ENCODE measurements at places on chromosomes 11 and 22.

DNA sequence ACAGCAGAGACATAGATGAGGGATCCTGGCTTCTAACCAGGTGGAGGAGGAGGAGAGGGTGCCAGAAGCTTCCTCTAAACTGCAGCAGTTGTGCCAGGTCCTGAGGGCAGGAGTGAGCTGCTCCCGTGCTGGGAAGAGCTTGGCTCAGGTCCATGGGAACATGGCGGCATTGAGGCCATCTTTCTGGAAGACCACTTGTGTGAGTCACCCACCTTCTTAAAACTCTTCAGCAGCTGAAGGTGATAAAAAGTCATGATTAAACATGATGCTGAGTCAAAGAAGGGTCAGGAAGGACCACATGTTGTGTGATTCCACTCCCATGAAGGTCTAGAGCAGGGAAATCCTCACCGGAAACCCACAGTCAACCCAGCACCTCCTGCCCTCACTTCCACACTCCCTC, 35.1 kb downstream of the LINC01488 start:
- DNase-seq, result no peak

GRCh38 chr11:122646549-122647340, 8.8 kb upstream of the UBASH3B start:
- DNase-seq, result no peak

DNA sequence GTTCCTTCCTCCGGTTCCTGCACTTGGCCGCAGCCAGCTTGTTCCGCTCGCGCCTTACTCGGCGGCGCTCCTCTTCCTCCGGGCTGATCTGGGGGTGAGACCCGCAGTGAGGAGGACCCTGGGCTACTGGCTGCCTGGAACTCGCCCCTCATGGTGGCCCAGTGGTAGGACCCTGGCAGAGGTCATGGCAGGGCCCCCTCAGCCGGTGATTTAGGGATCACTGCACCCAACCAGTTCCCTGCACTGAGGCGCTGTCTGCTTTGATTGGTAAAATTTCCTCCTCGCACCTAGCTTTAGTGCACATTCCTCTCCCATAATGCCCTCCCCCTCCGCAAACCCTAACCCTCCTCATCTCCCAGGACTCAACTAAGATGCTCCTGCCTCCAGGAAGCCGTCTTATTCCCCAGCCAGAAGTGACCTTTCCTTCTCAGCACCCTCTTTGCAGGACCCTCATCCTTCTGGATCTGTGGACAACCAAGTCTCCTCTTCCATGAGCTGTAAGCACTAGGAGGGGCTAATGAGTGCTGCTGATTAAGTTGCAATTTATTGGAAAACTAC, 3.6 kb downstream of the CCDC85B start:
- DNase-seq, result no peak

DNA sequence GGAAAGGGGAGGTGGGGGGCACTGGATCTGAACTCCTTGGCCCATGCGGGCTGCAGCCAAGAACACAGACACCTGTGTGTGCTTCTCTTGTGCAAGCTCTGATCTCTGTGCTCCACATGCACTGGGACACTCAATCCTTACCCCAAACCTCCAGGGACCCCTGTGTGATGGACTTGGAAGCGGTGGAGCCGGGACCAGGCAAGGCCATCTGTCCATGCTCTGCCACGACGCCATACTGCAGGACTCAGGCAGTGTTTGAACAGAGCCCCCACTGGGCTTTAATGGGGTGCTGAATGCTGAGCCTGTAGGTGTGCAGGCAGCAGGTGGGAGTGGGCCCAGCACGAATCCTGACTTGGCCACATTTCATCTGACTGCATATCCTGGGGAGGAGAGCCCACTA, 23.4 kb downstream of the PPM1F start:
- no peak for DNase-seq

GRCh38 chr11:82174610-82175009, 559.1 kb downstream of the FAM181B start:
- DNase-seq, result no peak

GRCh38 chr11:59962107-59962482, 1.7 kb upstream of the OOSP4A start:
- DNase-seq, result no peak

DNA sequence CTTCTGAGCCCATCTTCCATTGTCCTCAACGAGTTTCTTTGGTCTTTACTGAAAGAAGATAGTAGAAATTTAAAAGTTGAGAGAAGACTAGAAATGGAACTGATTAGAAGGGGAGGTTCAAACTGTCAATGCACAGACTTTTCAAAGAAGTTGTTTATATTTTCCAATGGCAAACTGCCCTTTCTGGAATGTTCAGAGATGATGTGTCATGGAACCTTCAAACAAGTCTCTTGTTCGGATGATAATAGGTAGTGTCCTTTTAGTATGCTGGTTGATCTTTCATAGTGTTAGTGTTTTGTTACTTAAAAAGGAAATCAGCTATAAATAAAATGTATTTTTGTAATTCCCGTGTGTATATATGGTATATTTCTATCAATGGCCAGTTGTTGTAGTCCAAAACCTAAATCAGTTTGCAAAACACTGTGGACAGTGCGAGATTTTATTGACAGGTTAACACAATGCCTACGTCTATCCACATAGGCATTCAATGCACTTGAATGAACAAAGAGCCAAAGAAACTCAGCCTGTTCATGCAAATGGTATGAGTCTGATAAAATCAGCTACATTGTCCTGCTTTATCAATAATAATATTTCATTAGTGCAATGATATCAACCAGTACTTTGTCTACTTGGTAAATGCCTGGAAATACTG, 30.9 kb downstream of the C11orf91 start:
- DNase-seq, result no peak

- DNase-seq, result no peak
These were observed 44.3 kb downstream of the ZNRF3 start for GRCh38 chr22:28927630-28928029.

DNA sequence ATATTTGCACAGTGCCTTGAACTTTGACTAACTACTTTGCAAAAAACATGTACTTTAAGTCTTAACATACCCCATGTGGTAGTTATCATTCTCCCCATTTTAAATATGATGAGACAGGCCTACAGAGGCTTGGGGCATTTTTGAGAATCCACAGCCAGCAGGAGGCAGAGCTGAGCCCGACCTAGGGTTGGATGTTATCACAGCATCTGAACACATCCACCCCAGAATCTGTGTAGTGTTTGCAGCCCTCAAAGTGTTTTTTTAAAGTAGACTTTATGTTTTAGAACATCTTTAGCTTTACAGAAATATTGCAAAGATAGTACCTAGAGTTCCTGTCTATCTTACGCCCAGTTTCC, 17.6 kb downstream of the OTOG start:
- DNase-seq, result no peak

DNA sequence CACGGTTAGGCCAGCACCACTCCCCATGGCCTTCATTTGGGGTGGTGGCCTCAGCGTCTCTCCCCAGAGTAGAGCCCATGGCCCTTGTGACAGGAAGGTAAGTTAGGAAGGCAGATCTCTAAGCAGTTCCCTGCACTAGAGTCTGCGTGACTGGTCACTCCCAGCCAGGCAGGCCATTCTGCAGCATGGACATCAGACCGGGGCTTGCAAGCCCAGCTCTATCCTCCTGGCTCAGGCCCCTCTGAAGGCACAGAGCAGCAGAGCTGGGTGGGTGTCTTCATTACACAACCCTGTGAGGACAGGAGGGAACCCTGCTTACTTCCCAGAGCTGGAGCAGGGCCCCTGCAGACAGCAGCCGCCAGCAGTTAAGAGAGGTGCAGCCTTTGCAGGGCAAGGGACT, 77.3 kb downstream of the PIWIL3 start:
- no peak for DNase-seq

- no peak for DNase-seq
These were observed 527.0 kb downstream of the TBC1D22A start for GRCh38 chr22:47289336-47289985.

DNA sequence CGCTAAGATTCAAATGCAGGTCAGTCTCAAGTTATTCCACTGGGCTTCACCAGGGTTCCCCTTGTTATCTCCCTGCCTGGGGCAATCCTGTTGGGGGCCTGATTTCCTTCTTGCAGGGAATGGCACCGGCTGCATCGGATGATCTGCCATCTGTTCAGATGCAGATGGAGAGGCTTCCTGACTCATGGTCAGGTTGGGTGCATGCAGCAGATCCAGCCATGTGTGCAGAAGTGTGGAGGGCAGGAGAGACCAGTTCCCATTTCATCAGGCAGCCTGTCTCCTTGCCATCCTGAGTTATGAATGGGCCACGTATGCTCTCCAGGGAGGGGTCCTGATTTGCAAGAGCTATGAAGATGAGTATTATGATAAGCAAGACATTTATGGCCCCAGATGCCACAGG, 161.2 kb upstream of the PLET1 start:
- DNase-seq, result no peak

DNA sequence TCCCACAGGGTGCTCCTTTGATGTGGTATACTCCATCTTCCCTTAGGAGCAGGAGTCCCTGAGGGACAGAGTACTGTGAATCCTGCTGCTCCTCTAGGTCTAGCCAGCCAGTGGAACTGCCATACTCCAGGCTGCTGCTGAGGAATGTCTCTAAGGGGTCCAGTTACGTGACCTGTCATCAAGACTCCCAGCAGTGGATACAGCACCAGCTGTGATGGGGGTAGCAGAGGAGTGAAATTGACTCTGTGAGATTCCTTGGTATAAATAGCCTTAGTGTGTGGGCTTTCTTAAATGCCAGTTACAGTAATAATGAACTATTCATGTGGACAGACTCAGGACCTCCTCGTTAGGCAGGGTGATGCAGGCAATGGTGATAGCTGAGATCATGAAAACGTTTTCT, 140.4 kb upstream of the LUZP2 start:
- no peak for DNase-seq

GRCh38 chr11:227824-228379, 8.2 kb downstream of the SIRT3 start:
- no peak for DNase-seq

- DNase-seq, result no peak
These were observed 120.5 kb upstream of the FGF3 start for GRCh38 chr11:69939551-69940245.

GRCh38 chr11:63768237-63769041, at the start of gene ZFTA:
Gene ZFTA, minus strand, starts transcription at chr11:63768775. Its CDS starts 153 bp downstream, at chr11:63768622.
- DNase-seq, result peak; percentile 9

GRCh38 chr11:100686476-100687053, 523 bp upstream of the ARHGAP42 start:
- no peak for DNase-seq

GRCh38 chr11:86873573-86874083, 73.3 kb downstream of the PRSS23 start:
- no peak for DNase-seq

GRCh38 chr11:117629146-117629545, 167.9 kb downstream of the DSCAML1 start:
- DNase-seq, result no peak

DNA sequence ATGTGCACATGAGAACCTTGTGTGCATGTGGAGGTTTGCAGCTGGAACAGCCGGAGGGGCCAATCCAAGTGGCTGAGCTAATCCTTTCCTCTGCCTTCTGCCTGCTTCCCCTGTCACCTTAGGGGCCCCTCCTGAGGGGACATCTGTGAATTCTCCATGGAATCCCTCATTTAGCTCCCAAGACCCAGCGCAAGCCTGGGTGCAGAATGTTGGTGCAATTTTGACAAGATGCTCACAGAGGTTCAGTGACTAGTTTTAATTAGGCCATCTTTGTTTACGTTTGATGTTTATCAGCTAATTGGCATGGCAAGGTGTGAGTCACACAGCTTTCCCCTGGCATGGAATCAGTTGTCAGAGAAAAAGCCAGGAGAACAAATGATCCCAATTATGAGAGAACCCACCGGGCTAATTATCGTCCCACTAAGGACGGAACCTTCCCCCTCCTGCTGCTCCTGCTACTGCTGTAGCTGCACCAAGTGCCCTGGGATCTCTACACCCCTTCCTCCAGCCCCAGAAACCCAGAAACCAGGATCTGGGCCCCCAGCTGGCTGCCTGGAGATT, 63.6 kb upstream of the PAX6 start:
- DNase-seq, result no peak

DNA sequence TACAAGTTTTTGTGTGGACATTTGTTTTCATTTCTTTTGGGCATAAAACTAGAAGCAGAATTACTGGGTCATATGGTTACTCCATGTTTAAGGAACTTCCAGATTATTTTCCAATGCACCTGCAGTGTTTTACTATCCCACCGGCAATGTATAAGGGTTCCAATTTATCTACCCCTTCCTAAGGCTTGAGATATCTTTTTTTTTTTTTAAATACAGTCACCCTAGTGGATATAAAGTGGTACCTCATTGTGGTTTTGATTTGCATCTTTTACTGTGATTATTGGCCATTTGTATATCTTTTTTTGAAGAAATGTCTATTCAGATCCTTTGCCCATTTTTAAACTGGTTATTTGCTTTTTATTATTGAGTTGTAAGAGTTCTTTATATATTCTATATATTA, 34.6 kb upstream of the UCP3 start:
- no peak for DNase-seq

- no peak for DNase-seq
These were observed 223.2 kb downstream of the BLID start for GRCh38 chr11:121892863-121893262.

GRCh38 chr11:78406568-78407196, 10.9 kb downstream of the GAB2 start:
- DNase-seq, result no peak

- DNase-seq, result no peak
These were observed 69.0 kb downstream of the MED15 start for GRCh38 chr22:20576445-20576816.

DNA sequence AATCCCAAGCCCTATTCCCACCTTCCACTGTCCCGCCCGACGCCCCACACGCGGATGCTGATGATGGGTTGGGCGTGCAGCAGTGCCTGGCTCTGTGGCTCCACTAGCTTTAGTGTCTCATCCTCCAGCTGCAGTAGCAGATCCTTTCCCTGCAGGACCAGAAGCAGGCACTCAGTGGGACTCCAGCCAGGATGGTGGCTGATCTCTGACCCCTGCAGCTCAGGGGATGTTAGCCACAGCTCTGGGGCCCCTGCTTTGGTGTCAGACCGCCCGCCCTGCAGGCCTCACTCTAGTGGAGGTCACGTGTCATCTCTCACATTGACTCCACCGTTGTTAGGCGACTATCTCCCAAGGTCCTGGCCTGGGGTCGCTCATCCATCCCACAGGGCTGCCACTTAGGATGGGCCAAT, 11.8 kb downstream of the SMPD1 start:
- no peak for DNase-seq

- DNase-seq, result no peak
These were observed 1.1 kb upstream of the MYRF start for GRCh38 chr11:61751384-61751783.

DNA sequence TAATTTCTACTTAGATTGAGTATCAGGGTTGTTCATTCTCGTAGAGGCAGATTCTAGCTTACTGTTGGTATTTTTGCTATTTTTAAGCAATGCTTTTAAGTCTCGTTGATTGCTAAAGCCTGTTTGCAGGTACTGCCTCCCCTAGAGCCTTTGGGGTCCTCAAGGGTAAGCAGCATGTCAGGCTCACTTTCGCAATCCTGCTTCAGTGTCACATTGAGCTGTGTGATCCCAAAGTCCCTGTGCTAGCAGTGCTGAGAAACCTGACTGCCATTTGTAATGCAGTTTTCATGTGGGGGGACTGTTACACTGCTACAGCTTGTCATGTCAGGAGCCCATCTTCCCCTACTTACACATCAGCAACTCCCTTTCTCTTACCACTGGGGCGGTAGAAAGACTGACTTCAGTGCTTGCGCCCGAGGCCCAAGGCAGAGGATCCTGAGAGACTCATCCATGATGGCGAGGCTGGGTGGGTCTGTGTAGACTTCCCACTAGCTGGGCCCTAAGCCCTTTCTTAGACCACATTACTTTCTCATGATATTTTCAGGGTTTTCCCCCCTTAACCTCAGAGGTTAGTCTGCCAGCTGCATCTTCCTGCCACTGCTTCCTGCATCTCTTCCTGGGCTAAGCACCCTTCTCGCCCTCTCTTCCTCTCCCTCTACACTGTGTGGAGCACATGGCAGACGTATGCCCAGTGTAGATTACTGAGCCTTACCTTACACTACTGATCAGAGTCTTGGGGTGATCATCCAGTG, 40.8 kb upstream of the ST14 start:
- no peak for DNase-seq

All from stimulated activated CD4-positive, alpha-beta T cell treated with anti-CD3 and anti-CD28 coated beads, Interleukin-1b, Interleukin-23, amount 100 ng/mL, for 1 hour (primary cell).